ENCODE measurements at places on chromosomes 3 and 15. TPM values are rescaled to one million over a fixed set of nuclear protein-coding genes. Genes with fewer than 3 reads are reported as not detected.

DNA sequence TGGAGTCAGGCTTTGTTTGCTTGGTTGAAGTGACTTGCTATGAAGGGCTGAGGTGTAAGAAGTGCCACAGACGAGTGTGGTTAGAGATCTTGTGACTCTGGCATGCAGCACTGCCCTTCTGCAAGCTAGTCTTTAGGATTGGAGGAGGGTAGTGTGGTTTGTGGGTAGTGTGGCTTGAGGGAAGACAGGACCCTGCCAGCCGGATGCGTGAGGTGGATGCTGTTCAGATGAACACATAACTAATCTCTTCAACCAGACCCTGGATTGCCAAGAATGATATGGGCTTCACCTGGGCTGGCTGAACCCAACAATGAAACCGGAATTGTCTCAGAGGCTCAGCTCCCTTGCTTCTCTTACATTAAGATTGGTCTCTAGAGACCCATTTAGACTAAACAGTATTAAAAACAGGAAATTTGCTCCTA lies 32.7 kb downstream of the STARD9 start:
- no peak for DNase-seq

GRCh38 chr15:78389322-78389721 lies 48.7 kb upstream of the IREB2 start:
- no peak for DNase-seq

DNA sequence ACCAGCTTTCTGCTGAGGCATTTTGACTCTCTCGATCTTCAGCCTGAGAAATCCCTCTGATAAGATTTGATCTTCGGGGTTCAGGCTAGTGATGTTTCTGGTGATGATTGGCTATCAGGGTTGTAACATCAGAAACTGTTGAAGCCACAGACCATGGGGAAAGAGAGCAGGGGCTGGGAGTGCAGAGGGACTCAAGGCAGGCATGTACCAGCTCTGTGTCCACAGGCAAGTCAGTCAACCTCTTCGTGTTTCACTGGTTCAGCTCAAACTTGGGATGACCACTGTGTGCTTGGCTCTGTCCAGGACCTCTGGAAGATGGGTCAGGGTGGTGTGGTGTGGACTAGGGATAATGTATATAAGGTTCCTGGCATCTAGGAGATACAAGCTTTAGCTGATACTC lies 116.5 kb downstream of the EEFSEC start:
- DNase-seq = no peak

GRCh38 chr15:75891895-75892294 lies 11.8 kb upstream of the FBXO22 start:
- no peak for DNase-seq

DNA sequence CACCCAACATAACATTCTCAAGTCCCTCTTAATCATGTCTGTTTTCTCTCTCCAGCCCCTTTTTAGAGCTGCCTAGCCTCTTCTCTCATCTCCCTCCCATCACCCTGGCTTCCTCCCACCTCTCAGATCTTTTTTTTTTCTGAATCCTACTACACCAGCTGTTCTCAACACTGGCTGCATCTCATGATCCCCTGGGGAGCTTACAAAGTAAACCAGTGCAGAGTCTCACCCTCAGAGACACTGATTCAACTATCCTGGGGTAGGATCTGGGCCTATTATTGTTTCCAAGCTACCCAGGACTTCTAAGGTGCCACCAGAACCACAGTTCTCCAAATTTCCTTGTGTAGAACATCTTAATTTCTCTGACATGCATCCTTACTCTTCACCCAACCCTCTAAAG lies 50.3 kb upstream of the ACAN start:
- DNase-seq = no peak

Gene SAMD7
- not detected for polyA plus RNA-seq

All from sigmoid colon (tissue), 7 donors.